ENCODE measurements at places on chromosomes 5 and 9.
A peak's percentile ranks its signal among the peaks of the same experiment; 100 is the strongest.

DNA sequence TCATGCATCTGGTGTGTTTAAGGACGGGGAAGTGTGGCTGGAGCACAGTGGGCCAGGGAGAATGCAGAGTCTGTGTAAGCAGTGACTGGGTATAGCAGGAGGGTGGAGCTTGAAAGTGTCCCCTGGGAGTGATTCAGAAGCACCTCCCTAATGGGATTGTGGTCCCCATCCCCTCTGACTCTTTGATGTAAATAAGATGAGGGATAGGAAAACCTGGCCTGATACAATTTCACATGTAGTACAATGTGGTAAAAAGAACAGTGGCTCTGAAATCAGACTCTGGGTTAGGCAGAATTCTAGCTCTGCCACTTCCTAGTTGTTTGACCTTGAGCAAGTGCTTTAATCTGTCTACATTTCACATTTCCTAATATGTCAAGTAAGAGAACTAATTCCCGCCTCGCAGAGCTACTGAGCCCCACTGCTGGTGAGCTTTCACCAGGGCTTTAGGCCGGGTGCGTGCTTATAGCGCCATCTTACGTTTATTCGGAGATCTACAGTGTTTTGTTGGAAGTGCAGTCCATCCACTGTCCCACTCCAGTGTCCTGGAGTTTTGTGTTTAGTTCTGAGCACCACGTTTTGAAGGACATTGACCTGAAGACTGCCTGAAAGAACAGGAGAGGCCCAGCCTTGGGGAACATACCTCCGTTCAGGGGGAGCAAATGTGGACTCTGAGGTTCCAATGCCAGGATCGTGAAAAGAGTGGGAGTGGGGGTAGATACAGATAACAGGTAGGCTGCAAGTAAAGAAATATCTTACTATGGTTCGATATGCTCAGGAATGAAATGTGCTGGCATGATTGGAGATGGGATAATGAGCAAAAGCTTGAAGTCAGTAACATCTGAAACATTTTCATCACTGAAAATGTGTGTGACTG is 51.2 kb upstream of the TESK1 start:
- DNase-seq, result peak; percentile 3

DNA sequence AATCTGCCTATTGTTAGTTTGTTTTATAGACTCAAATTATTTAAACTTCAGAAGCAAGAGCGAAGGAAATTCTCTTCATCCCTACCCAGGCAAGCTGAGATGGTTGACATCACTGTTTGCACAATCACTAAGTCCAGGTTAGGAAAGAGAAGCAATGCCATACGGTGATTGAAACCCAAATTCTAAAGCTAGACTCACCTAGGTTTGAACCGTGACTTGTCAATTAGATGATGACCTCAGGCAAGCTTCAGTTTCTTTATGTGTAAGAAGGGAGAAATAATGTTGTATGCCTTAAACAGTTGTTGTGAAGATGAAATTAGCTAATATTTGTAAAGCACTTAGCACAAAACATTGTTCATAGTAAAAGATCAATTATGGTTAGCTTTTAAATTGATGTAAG is 96.5 kb upstream of the ANKRD55 start:
- no peak for DNase-seq

DNA sequence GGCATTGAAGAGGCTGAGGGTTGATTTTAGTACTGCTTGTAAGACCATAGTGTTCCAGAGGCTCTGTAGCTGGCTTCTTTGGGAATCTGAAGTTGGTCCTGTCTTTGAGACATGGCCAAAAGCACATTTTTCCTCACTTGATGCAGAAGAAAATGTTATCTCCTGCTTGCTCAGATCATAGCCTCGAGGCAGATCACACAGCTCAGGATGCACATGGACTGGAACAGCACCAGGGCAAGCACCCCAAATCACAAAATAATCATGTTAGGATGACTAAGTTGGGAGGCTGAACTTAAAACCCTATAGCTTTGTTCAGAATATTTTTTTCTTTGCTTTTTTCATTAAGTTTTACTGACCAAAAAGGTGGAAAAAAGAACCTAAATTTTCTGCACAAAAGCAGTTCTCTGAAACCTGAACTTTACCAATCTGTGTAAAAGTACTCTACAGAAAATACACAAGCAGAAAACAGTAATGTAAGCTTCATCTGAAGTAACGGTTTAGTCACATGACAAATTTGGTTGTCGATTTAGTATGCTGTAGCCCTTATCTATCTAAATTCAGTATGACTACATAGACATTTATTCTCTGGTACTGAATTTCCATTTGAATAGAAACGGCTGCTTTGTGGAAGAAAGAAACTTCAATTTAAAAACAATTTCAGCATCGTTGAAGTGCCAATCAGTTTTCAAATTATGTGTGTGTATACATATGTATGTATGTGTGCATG is 3.4 kb downstream of the KLHL9 start:
- no peak for DNase-seq

GRCh38 chr5:150101023-150101422 is 14.7 kb upstream of the CSF1R start:
- DNase-seq, result no peak

Measured in thymus (tissue), 14 donors.